ENCODE measurements at places on chromosomes 11 and 22.
A peak's percentile ranks its signal among the peaks of the same experiment; 100 is the strongest.

DNA sequence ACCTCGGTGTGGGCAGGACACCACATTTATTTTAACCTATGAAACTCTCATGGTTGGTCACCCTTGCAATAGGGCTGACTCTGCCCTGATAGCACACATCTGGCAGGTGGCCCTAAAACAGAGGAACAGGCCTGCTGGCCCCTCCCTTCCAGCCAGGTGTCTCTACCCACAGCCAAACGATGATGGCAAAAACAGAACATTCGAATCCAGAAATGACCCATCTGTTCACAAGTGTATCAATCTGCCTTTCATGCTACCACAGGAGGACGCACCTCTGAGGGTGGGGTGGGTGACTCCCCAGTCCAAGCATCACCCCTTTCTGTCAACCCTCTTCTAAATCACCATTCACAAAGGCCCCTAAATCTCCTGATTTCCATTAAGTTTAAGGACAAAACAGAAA lies 118.1 kb downstream of the ETS1 start:
- DNase-seq, result no peak

GRCh38 chr11:100918551-100919500 lies 210.8 kb downstream of the PGR start:
- DNase-seq, result no peak

DNA sequence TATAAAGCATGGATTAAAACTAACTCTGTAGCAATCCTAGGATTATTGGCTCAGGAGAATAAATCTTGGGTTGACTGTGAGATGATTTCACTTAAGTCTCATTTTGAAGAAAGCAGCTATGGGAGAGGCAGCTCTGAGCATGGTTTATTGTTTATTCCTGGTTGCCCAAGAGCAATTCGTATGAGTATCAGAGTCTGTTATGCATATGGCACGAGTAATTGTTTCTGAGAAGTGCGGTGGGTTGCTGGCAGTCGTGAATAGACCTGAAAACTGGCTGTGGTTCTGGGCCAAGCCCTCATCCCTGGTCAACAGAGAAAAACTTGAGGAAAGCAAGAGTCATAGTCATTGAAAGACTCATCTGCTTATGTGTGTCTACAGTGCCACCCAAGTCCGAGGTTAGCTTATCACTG lies 26.8 kb downstream of the DIXDC1 start:
- DNase-seq, result no peak

GRCh38 chr11:130478204-130478701 lies 29.8 kb downstream of the ADAMTS15 start:
- DNase-seq, result peak; percentile 95

- DNase-seq, result peak; percentile 83
Observed at GRCh38 chr11:88284336-88285050, 53.0 kb downstream of the CTSC start.

DNA sequence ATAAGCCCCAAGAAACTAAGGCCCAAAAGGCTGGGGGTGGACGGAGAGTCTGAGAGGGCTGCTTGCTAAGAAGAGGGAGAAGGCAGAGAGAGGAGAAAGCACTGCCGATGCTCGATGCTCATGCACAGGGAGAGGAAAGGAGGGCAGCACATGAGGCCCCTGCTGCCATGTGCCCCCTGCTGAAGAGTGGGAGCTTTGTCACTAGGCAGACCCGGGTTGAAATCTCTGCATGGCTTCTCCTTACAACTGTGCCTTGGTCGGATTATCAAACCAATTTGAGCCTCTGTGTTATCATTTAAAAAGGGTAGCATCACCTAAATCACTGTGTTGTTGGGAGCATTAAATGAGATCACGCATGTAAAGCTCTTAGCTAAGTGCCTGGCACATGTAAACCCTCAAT lies 330.5 kb downstream of the NXPE2 start:
- no peak for DNase-seq

DNA sequence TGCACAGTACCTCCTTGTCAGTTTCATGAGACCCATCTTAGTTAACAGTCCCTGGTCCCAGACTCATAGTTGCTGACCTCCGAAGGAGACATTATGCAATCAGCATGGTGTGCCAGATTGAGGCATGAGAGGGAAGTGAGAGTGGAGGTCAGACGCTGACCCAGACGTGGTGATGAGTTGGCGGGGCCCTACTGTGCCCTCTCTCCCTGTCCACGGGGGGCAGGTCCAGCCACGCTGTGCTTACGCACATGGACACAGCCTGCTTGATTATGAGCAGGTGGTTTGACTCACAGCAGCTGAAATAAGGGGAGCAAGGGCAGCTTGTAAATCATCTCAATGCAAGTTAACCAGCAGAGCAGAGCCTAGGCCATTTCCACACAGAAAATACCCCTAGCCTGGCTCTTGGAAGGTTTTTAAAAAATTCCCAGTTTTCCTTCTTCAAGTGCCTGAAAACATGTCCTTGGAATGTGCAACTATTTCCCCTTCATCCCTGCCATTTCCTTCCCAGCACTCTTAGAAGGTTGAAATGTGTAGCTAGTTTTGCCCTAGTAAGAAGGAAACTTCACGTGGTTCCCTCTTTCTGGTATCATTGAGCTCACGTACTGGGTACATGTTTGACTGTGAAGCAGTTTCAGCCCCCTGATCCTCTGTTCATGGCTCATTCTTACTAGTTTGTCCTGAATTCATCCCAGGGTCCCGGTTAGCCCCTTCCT lies 122.6 kb upstream of the SORL1-AS1 start:
- DNase-seq, result no peak

DNA sequence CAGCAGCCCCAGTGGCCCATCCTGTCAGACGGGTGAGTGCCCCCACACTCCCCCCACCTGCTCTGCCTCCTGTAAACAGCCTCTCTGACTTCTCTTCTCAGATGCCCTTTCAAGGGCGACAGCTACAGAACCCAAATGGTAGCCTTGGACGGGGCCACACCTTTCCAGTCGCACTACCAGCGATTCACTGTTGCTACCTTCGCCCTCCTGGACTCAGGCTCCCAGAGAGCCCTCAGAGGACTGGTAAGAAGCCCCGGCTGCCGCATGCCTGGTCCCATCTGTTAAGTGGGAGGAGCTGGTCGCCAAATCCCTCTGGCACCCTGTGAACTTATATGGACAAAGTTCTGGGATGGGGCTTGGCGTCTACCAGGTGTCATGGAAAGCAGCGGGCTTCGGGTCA lies 6.2 kb downstream of the ZP1 start:
- no peak for DNase-seq

- no peak for DNase-seq
Observed at GRCh38 chr22:22907551-22908494, 20.2 kb downstream of the IGLL5 start.

- DNase-seq, result no peak
Observed at GRCh38 chr11:445765-446588, 4.1 kb upstream of the PTDSS2 start.

DNA sequence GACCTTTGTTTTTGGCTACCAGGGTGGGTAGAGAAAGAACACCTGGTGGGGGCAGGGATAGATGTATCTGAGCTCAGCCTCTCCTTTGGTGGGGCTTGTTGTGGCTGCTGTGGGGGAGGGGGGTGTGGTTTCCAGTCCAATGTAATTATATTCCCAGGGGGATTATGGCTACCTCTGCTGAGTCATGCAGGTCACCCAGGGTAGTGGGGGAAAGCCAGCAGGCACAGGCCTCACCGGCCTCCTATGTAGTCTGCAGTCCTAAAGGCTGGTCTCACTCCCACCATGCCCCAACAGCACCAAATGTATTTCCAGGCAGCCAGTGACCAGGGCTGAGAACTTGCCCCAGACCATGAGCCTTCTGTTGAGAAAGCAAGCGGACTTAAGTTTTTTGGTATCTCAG lies 119.6 kb downstream of the DYNC2H1 start:
- DNase-seq, result no peak

- DNase-seq, result no peak
Observed at GRCh38 chr11:125494031-125494360, 2.1 kb downstream of the FEZ1 start.

GRCh38 chr11:69653406-69653960 lies 12.5 kb downstream of the CCND1 start:
- no peak for DNase-seq

- DNase-seq, result peak; percentile 12
Observed at GRCh38 chr11:124867700-124868099, 2.5 kb downstream of the ROBO3 start.

DNA sequence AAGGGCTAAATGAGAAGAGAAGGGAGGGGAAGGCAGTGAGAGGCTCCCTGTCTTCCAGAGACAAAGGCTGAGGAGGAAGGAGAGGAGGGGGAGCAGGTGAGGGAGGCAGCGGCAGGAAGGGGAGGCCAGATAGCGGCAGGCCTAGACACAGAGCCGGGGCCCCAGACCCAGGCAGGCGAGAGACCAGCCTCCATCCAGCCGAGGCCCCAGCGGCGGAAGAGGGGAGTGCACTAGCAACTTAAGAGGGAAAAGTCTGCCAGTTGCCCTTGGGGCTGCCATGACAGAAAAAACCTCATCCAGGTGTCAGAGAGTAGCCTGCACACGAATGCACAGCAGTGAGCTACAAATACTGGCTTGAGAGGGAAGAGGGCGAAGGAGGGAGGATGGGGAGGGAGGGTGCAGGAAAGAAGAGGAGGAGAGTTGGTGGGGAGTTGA lies 46.7 kb downstream of the IGLL1 start:
- no peak for DNase-seq
